ENCODE measurements at places on chromosomes 2 and 18. TPM values are rescaled to one million over a fixed set of nuclear protein-coding genes. Genes with fewer than 3 reads are reported as not detected.

Gene IL1RN
- 0.17 TPM for total RNA-seq

Gene SIGLEC15
- 3.1 TPM for total RNA-seq

Gene FAP
- 143 TPM for total RNA-seq

Gene DPP4
- 163 TPM for total RNA-seq

Gene ARHGAP28
- 13.4 TPM for total RNA-seq

Gene ALPI
- total RNA-seq: not detected

Gene TNFRSF11A
- total RNA-seq: 0.66 TPM

Gene ALK
- total RNA-seq: under 0.01 TPM

Gene CYP27A1
- total RNA-seq: 19.1 TPM

Measured in smooth muscle cell of trachea (primary cell).